ENCODE measurements at places on chromosomes 1 and 21.

DNA sequence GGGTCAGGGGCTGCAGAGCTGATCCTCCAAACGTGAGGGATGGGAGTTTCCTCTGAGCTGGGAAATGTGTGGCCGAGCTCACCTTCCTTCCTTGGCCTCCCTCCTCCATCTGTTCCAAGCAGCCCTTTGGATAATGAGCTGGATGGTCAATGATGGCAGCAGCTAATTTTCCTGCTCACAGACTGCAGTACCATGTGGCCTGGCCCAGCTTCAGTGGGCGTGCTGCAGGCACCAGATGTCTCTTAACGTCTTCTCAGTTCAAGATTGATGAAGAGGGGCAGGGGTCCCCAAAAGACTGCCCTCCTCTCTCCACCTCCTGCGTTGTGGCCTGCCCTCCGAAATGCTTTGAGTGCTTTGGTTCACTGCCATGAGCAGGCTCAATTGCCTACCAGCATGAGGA, 86.0 kb downstream of the UBIAD1 start:
- no peak for DNase-seq

GRCh38 chr1:40861224-40862003, 749 bp downstream of the CITED4 start:
- peak; percentile 57 for DNase-seq

GRCh38 chr1:188240772-188241406, 1412.1 kb downstream of the PLA2G4A start:
- DNase-seq: peak; percentile 46

DNA sequence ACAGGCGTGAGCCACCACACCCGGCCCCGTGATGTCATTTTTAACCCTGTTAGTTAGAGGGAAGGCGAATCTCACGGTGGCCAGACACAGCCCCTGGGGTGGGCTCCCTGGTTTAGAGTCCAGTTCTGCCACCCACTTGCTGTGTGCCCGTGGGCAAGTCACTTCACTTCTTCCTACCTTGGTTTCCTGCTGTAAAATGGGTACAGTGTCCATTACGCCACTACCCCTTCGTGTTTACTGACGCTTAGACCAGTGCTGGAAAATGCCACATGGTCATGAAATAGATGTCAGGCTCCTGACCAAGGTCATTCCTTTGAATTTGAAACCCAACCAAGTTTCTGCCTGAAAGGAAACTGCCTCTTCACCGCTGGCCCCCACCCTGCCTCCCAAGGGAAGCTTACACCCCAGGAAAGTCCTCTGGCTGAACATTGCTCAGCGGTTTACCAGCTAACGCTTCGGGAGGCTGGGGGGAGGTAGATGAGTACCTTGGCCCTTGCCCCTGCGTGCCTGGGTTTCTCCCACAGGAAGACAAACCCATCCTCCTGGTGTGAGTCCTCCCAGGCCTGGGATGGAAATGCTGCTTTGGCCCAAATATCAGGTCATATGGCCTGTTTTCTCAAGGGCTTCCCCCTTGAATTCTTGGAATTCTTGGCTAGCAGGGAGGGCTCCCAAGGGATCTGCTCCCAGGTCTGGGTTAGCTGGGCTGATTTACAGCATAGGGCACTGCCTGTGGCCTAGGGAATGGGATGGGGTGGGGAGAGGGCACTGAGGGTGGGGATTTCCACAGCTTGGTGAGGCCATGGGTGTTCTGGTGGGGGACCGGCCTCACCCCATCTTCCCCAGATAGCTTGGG, 7.6 kb upstream of the AADACL4 start:
- no peak for DNase-seq

DNA sequence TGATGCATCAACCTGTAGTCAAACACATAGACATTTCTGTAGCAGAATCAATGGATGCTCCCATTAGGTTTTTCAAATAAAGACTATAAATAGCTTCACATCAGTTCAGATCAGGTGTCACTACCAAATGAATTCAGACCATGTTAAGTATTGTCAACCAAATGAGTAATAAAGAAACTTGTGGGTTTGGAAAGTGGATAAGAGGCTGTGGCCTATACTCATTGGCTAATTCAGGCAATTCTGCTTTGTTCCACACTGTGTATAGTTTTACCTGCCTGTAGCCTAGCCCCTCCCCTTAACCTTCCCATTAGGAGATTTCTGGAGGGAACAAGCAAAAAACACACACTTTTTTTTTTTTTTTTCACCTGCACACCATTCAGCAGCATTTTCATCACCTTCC, 321.2 kb downstream of the HLX start:
- DNase-seq: no peak

- no peak for DNase-seq
Observed at GRCh38 chr1:68528243-68528642, 31.4 kb upstream of the DEPDC1 start.

- peak; percentile 49 for DNase-seq
Observed at GRCh38 chr1:119475866-119476439, 31.1 kb upstream of the HSD3B1 start.

DNA sequence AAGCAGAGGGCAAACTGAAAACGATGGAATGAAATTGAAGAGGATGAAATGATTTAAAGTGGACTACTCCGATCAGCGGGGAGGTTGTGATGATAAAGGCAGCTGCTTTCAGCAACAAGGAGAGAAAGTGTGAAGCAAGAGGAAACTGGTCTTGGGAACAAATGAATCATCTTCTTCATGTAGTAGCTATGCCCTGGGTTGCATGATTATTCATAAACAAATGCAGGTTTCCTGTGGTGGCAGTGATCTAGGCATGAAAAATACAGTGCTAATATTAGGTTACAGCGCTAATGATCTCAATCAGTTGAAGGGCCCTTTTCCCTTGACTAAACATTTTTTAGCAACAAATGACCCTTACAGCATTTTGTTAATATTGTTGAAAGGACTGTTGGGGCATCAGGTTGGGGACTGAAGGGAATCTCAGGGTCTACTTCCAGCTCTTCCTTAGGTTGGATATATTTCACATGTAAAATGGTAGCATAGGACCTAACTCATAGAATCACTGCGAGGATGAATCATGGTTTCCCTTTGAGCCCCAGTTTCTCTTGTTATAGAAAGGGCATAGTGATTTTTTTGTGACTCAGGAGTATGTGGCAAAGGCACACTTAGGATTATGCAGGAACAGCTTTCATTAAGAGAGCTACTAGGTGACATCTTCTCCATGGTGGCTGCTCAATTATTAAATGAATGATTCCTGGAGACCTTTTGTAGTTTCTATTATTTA, 1.9 kb upstream of the ZFYVE9 start:
- DNase-seq: peak; percentile 82

- no peak for DNase-seq
Observed at GRCh38 chr1:119617751-119618691, 30.0 kb downstream of the ZNF697 start.

- DNase-seq: peak; percentile 85
Observed at GRCh38 chr1:22976461-22977243, 4.0 kb upstream of the LACTBL1 start.

DNA sequence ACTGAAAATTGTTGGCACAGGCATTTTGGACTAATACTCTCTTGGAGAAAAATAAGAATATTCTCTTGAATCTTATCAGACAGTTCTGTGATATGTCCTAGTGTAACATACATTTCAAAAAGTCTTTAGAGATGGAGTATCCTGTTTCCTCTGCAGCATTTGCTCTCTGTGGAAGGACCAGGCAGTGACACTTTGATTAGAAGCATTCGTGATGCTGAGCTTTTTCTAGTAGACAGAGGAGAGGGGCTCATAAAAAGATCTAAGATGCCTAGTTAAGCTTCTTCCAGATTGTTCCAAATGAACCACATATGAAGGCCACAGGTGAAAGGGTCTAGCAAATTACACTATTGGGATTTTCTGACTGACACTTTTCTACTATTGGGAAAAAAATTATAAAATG, 120.3 kb downstream of the C1orf21 start:
- no peak for DNase-seq

DNA sequence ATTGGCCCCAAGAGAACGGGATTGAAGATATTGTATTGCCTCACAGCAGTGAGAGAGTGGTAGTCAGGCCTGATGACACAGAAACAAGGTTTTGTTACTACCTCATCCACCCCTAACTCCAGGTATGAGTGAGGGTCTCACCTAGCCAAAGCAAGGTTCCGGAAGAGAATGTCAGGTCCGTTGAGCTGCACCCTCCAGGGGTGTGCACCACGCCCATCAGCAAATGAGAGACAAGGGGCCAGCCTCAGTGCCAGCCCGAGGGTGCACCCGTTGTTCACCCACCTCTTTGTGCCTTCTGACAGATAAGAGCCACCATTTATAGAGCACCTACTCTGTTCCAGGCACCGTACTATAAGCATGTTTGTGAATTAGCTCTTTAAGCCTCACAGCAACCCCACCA, 121.9 kb upstream of the IPO9 start:
- no peak for DNase-seq

DNA sequence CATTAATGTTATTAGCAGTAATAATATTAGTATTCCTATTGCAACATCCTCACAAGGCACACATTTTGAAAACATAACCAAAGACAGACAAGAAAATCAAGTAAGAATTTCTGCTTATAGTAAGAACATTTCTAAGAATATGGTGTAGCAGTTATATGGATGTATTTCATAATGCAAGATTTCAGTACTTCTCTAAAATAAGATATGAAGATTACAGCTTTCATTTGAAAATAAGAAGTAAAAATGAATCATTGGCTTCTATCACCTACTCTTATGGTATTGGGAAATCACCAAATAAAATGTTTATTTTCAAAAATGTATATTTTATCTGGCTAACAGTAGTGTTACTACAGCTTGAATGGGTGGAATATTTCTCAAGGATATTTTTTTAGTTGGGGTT, 103.8 kb upstream of the USP25 start:
- peak; percentile 64 for DNase-seq

DNA sequence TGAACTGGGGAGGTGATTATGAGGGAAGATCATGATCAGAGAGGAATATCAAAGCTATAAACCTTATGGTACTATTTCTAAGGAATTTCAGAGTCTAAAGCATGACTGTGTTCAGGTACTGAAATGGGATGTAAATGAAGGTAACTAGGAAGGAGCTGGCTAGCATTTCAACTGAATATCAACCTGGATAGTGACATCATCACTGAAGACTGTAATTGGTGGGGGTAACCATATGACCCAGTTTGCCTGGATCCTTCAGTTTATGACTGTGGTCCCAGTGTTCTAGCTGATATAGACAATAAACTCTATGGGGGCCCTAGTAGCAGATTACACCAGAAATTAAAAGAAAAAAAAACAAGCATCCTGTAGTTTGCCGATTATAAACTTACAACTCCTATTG, 120.8 kb downstream of the APP start:
- no peak for DNase-seq

GRCh38 chr1:18001725-18002124, 105.9 kb upstream of the IGSF21 start:
- DNase-seq: no peak

GRCh38 chr1:221667504-221667903, 74.4 kb downstream of the DUSP10 start:
- DNase-seq: peak; percentile 77

DNA sequence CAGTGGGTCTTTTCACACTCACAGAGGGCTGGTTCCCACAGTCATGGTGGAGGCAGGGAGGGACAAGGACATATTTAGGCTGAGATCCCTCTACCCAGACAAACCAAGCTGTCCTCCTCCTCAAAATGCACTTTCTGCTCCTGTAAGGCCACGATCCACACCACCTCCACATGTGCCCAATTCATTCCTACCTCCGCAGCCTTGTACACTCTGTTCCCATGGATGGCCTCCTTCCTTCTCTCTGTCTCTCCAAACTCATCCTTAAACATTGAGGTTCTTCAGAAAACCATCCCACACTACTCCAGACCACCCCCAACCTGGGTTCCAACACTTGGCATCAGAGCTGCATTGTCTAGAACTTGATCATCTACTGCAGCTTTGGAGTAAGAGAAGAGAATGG, 404.3 kb upstream of the BEND5 start:
- DNase-seq: no peak

GRCh38 chr1:42992054-42992571, 33.4 kb upstream of the SLC2A1 start:
- no peak for DNase-seq

- DNase-seq: no peak
Observed at GRCh38 chr1:165134431-165134830, 222.1 kb downstream of the LMX1A start.

GRCh38 chr21:37619464-37619974, 252.9 kb downstream of the DYRK1A start:
- no peak for DNase-seq

DNA sequence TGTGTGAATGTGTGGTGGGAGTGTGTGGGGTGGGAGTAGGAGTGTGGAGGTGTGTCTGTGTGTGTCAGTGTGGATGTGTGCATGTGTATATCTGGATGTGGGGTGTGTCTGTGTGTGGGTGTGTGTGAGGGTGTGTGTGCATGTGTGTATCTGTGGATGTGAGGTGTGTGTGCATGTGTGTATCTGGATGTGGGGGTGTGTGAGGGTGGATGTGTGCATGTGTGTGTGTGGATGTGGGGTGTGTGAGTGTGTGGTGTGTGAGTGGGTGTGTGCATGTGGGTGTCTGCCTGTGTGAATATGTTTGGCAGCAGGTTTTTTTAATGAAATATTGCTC, 106.1 kb downstream of the PDE9A start:
- no peak for DNase-seq

DNA sequence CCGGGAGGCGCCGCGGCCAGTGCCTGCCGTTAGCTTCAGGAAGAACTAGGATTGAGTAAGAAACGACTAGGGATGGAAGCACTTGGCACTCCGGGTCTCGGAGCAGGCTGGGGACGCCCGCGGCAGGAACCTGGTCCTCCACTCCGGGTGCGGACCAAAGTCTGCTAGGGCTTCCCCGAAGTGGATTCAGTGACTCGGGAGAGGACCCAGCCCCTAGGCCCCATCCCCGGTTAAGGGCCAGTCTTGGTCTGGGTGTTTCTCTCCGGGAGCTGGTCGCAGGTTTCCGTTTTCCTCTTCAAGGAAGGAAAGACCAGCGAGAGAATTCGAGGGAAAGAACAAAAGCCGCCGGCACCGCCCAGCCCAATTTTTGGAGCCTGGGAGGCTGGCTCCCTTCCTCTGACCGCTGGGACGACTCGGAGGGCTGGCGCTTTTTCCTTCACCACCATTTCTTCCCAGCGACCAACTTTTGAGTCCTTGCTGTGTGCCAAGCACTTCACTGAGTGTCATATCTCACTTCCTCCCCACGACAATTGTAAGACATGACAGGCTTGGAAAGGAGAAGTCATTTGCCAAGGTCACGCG, 16.8 kb upstream of the STMN1 start:
- peak; percentile 84 for DNase-seq

DNA sequence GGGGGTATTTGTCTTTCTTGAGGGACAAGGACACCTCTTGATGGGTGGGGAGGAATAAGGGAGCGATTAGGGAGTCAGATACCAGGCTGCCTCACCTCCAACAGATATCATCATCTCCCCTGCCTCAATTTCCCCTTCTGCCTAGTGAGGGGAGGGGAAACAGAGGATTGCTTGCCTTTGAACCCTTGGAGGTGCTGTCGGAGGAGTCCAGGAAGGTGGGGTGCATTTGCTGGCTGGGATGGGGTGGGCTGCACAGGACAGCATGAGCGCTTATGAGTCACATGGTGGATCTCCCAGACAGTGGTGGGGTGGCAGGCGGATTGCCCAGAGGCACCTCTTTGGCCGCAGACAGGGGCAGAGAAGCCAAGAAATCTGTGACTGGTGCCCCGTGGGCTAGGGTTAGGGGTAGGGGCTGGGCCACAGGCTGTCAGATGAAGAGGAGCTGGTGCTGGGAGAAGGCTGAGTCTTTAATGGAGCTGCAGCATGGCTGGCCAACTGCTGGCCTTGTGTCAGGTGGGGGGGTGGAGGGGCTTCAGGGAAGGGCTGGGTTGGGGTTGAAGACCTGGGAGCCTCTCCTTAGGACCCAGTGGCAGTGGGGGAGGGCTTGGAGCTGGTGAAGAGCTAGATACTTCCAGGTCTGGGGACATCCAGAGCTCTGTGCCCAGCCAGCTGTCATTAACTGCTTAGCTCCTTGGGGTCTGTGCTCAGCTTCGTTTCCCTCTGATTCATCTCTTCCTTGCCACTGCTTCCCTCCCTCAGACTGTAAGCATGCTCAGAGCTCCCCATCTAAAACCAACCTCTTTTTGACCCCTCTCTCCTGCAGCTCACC, 7.0 kb upstream of the ADORA1 start:
- DNase-seq: no peak
